ENCODE measurements at places on chromosomes 1 and 21. TPM values are rescaled to one million over a fixed set of nuclear protein-coding genes. Genes with fewer than 3 reads are reported as not detected.

DNA sequence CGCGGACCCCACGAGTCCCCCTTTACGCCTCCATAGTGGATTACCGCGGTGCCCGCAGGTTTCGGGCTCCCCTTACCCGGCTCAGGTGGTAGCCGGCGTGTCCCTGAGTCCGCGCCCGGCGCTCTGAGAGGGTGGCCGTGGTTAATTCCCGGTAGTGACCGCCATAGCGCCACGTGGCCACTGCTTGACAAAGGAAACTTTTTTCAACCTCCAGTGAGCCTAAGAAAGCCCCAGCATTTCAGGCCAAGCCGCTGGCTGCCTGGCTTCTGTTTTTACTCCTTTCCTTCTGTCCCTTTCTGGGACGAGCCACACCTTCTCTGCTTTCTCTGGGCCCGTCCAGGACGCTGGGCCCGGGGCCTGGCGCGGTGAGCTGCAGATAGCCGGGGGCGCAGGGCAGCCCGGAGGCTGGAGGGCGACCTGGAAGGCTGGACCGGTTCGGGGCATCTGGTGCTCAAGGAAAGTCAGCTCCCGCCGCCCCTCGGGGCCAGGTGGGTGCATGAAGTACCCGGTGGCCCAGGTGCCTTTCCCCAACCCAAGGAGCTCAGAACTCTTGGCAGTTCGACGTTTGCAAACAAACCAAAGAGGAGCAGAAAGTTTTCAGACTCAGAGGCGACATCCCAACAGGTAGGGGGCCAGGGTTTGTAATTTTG is 540 bp upstream of the C1orf198 start:
- peak; percentile 64 for DNase-seq

DNA sequence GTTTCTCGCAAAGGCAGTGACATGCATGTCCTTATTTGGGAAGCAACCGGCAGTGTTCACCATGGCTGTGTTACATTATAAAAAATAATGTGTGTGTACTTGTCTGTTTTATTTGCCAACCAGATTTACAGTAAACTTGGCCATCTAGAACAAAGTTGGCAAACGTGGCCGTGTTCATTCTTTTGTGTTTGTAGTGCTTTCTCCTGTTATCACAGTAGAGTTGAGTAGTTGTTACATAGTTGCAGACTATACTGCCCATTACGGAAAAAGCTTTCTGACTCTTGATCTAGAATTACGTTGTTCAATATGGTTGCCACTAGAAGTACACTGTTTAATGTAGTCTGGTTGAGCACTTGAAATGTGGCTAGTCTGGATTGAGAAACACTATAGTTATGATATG is 19.4 kb downstream of the SOAT1 start:
- no peak for DNase-seq

- no peak for DNase-seq
These were observed 1.7 kb upstream of the CMPK1 start for GRCh38 chr1:47331875-47332274.

- peak; percentile 92 for DNase-seq
These were observed 27.8 kb upstream of the CCSAP start for GRCh38 chr1:229370601-229371021.

SHC1 gene
- 43.8 TPM for polyA plus RNA-seq

RHEX gene
- 0.22 TPM for polyA plus RNA-seq

BTBD19 gene
- polyA plus RNA-seq, result 0.35 TPM
